WERI-Rb-1 (cell line): ENCODE measurements at places on chromosomes 6 and 20.

DNA sequence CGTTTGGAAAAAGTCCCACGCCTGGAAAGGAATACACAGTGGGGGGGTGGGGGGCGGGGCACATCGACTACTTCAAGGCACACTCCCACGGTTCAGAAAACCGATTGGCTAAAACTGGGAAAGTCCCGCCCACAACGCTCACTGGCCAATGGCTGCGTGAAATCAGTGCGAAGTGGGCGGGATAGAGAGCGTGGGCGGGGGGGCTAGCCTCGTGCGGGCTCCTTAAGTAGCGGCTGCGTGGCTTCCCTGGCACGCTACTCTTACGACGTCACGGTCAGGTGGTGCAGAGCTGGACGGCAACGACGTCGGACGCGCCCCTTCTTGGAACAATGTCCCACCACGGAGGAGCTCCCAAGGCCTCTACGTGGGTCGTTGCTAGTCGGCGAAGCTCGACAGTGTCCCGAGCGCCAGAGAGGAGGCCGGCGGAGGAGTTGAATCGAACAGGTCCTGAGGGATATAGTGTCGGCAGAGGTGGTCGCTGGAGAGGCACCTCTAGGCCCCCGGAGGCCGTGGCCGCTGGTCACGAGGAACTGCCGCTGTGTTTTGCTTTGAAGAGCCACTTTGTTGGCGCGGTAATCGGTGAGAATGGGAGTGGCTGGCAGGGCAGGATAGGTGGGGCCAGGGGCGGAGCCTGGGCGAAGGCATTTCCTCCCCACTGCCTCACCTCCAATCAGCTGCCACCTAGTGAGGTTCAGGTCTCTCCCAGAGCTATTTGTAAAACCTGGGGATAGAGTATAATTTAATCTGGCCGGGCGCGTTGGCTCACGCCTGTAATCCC is at the start of gene DDX43:
TSS of gene DDX43 (plus strand) at position 252 of the 778 bp plus-strand sequence. CDS start at position 330, 78 bp downstream.
- no peak for DNase-seq

DNA sequence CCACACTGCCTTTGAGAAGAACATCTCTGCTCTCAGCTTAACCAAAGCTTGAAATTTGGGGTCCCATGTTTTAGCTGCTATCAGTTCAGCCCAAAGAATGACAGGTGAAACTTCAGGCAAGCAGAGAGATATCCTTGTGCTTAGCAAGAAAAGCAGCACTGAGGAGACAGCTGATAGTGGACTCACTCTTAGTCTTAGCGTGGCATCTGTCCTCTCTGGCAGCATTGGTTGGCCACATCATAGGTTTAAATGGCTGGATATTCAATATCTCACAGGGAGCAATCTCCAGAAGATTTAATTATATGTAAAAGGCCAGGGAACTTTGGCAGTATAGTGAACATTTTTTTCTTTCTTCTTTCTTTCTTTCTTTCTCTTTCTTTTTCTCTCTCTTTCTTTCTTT is 131.1 kb upstream of the SGK1 start:
- DNase-seq = no peak

DNA sequence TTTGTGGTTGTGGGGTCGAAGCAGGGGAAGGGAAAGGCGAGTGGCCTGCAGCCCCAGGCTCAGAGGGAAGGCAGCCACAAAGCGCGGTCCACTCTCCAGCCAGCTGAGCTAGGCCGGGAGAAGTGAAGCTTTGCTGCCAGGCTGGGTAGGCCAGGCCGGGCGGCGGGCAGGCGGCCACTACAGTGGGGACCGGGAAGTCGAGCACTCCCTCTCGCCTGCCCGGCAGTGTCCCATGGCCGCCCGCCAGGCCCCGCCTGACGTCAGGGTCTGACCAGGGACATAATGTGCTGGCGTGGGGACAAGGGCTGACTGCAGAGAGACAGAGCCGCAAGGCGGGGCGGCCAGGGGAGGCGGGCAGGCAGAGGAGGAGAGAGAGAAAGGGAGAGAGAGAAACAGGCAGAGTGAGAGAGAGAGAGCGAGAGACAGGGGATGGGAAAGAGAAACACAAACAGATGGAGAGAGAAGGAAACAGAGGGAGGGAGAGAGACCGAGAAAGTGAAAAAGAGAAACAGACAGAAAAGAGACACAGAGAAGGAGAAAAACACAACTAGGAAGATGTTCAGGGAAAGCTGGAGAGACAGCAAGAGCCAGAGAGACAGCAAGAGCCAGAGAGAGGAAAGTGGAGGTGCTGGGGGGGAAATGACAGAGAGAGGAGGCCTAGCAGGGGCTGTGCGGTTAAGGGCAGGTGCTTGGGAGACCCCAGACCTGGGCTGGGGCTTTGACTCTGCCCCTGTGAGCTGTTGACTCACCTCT is 94.5 kb upstream of the PTPN1 start:
- DNase-seq = no peak

- no peak for DNase-seq
Measured at GRCh38 chr6:133360194-133360593, 119.0 kb downstream of the EYA4 start.

DNA sequence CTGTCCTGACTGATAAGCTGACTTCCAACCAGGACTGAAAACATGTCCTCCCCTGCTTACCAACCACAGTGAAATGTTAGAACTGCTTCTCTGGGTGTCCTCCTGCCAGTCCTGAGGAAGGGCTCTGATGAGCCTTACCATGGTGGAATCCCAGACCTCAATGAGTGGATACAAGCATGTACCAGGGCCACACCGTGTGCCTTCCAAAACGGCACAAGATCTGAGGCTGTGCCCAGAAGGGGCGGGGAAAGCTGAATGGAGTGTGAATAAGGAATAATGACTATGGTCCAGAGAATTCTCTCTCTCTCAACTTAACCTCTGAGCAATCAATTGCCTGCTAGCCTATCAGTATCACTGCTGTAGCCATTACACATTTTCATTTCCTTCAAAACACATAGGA is 51.7 kb downstream of the PDE10A start:
- DNase-seq = no peak
